ENCODE measurements at places on chromosomes 6 and 20.

DNA sequence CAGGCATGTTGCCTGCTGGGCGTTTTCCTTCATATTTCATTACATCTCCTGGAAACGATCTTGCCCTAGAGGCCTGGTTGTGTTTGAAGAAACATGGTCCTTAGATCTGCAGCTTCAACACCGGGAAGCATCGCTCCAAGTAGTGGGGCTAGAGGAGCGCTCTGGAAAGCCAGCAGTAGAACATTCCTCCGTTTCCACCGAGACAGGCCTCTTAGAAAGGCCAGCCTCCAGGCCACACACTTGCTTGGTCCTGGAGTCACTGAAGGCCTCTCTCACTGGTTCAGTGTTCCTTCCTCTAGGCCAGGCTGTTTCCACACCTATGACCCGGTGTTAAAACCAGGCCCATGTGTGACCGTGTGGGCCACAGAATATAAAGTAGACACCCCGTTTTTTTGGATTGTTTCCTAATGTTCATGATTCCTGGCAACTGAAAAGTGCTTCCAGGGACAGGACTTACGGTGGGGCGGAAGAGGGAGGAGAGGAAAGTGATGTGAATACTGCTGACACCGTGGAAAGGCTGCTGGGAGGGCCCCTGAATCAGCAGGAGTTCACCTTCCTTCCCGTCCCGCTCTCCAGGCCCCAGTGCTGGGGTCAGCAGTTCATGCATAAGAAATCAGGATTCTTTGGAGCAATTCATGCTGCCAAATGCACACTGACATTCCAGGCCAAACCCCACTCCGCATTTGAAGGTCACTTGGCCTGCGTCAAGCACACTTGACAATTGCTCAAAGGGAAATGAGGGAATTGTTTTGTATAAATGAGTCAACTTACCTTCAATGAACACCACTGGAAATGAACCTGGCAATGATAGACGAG, 83.8 kb downstream of the IYD start:
- no peak for DNase-seq

DNA sequence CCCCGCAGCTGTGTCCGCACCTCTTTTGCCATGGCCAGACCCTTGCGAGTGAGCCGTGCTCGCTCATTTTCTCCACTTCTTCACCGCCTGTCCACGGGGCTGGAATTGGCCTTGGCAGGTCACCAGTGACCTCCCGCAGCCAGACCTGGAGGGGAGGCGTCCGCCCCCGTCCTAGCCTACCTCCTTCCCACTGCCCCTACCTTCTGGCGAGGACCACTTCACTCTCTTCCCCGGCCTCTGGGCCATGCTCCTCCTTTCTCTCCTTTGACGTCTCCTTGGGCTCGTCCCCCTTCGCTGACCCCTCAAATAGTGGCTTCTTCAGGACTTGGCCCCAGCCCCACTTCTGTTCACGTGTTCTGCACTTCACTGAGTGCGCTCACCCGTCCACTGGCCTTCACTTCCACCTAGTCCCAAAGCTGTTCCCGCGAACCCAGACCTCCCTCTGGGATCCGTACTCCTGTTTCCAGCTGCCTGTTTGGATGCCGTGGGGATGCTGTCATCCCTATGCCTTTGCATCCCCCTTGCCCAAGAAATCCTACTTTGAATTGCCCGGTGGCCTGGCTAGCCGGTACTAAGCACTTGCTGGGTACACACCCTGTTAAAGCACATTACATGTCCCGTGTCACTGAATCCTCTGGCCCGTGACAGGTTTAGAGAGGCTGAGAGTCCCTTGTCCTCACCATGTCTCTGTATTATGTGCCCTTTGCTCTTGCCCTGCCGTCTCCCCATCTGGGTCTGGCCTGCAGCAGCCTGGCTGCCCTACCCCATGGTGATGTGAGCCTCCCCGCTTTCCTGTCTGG, 33.0 kb downstream of the SPATA2 start:
- no peak for DNase-seq

- peak; percentile 52 for DNase-seq
Observed at GRCh38 chr6:42030585-42031506, 19.5 kb upstream of the TAF8 start.

DNA sequence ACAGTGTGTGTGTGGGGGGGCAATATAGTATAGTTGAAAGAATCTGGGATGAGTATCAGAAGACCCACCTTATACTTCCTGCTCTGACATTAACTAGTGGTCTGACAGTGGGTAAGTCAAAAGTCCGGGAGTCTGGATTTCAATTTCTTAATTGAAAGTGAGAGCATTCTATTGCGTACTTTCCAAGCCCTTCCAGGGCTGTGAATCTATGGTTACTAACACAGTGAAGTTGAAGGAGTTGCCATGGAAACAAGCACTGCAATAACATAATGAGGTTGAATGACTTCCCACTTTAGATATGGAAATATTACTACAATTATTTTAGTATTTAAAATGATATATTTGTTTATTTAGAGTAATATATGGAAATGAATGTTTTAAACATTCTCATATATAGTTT, 80.2 kb downstream of the MLIP start:
- DNase-seq, result no peak

DNA sequence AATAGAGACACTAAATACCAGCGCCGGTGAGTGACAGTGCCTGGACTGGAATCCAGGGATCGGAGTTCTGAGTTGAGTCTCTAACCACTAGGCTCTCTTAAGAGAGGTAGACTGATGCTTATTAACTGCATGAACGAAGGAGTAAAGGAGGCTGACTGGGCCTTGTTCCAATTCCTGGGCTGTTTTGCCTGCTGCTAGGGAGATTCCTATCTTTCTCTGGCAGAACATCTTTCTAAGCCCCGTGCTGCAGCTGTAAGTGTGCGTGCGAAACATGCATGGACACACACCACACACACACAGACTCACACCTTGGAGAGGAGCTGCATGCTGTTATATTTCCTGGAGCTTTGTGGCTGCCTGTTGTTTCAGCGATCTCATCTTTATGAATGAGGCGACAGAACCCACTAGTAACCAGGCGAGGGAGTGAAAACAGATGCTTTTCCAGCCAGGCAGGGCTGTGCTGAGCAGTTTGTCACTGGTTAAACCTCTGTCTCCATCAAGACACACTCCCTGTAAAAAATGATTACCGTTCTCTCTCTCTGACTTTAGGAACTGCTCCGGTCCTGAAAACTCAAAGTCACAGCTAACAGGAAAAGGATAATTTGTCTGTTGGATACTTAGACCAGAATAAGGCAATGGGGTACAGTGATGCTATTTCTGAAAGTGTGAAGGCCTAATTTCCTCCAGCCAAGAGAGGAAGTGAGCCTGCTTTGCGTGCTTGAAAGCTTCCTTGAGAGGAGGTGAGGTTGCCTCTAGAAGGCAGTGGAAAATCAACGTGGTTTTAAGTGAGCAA, 157.4 kb upstream of the ZNF217 start:
- DNase-seq, result peak; percentile 84

DNA sequence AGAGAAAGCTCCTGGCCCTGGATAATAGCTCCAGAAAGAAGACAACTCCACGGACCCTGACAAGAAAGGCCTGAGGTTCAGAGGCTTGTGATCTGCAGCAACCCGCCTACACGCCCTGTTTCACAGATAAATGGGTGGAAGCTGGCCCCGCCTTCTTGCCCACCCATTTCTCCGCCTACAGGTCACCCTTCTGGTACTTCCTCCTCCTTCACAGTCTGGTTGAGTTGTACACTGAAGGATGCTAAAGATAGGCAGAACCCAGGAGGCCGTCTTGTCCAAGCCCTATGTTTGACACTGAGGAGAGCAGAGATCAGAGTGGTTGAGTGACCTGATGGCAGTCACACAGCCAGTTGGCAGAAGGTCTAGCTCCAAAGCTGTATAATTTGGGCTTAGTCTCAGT, 34.2 kb upstream of the MDGA1 start:
- peak; percentile 28 for DNase-seq

- DNase-seq, result no peak
Observed at GRCh38 chr6:35505999-35506412, 6.7 kb downstream of the TULP1 start.

GRCh38 chr20:1322511-1323245, 6.3 kb downstream of the SDCBP2 start:
- no peak for DNase-seq

- DNase-seq, result no peak
Observed at GRCh38 chr6:156464100-156464878, 312.9 kb upstream of the ARID1B start.

GRCh38 chr6:25492951-25493350, 159.1 kb upstream of the SCGN start:
- DNase-seq, result no peak

GRCh38 chr6:26383624-26384417, 913 bp downstream of the BTN2A2 start:
- no peak for DNase-seq

DNA sequence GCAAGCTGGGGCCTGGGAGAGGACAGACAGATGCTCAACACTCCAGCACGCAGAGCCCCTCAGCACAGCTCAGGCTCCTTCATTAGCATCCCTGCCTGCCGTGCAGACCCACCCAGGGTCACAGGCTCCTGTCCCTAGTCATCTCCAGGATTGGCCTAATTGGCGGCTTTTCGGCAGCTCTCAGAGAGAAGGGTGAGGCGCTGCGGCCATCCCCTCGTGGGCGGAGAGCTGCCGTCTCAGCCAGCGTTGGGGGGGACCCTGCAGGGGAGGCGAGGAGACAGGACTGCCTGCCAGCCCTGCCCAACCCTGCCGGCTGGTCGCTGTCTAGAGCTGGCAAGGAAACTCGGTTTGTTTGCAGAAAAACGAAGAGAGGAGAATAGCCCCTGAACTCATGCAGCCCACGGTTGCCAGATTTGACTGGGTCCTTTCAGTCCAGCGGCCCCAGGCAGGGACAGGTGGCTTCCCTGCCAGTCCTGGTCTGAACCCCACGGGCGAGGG, 26.8 kb downstream of the BHLHE23 start:
- no peak for DNase-seq

DNA sequence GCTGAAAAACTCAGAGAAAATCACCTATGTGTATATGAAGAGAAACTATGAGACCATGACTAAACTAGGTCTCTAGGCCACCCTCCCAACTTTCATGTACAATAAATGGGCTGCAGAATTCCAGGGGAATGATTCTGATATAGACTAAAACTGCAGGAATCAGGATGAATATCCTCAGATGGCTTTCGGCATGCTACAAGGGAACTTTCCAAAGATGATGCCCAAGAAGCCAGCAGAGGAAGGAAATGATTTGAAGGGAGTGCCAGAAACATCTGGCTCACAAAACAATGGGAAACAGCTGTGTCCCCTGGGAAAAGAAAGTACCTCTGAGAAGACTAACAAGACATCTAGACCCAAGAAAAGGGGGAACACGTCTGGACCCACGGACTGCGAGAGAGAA, 41.1 kb downstream of the PLN start:
- DNase-seq, result no peak

- no peak for DNase-seq
Observed at GRCh38 chr6:14822679-14823078, 423.2 kb upstream of the JARID2 start.

DNA sequence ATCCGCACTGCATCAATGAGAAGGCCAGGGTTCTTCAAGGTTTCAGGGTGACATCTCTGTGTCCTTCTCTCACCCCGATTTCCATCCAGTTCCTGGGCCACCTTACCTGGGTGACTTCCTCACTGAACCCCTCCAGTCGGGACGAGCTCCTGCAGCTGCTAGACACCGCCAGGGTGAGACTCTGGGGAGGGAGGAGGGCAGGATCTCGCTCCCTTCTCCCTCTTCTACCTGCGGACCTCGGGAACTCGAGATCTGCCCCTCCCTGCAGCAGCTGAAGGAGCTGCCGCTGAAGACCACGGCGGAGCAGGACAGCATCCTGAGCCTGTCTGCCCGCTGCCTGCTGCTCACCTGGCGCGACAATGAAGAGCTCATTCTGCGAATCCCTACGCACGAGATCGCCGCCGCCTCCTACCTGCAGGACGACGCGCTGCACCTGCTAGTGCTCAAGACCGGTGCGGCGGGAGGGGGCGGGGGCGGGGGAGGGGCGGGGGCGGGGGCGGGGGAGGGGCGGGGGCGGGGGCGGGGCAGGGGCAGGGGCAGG, 7.5 kb downstream of the CCM2L start:
- DNase-seq, result peak; percentile 26
